ENCODE measurements at places on chromosomes 3 and 15.

DNA sequence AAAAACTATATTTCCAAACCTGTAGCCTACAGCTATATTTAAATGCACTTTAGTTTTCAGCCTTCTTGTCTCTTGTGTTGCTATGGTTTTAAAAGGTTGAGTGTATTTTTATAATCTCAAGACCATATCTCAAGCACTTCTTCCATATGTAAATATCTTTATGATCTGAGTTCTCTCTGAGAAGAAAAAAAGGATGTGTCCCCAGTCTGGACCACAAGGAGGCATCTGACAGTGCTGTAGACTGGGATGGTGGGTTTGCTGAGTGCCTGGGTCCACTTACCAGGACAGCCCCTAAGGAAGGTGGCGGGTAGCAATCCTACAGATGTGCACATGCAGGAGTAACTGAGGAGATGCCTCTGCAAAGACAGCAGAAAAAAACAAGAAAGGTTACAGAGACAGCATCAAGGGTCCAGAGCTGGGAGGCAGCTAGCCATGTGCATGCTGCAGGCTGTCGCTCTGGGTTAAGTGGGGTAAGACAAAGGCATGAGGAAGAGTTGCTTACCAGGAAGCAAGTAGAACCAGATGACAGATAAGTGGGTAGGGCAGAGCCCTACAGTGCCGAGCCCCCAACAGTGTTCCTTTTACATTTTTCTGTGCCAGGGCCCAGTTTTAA, 70.6 kb upstream of the SNRK start:
- no peak for DNase-seq

DNA sequence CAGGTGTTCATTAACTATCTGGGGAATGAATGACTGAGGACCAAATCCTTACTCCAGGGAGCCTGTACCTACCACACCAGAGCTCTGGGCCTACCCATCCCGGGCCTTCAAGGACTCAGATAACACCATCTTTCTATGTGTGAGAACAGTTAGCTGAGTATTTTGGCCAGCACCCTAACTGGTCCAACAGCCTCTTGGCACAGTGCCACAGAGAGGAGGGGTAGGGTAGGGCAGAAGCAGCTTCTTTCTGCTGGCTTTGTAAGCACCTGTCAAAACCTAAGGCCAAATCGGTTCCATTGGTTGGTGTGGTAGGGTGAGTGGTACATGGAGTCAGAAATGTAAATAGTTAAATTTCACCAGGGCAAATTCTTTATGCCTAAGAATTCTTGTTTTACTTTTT, 26.7 kb downstream of the ISL2 start:
- DNase-seq, result no peak

GRCh38 chr3:110327870-110328269, 743.7 kb upstream of the NECTIN3 start:
- peak; percentile 40 for DNase-seq

DNA sequence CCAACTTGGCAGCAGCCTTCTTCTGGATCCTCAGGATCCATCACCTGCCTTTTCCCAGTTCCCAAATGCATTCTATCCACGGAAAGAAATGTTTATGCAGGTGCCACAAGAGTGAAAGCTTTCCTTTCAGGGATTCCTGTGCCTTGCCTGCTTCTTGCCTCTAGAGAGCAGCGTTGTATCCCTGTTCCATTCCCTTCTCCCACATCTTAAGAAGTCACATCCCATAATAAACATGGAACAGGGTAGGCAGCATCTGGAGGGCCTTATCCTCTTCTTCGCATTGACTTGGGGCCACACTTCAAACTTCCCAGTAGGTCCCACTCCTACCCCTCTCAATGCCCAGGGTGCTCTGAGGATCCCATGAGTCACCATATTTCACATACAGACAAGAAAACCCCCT, 72.7 kb upstream of the DCLK3 start:
- DNase-seq, result no peak

GRCh38 chr15:98854496-98854895, 153.1 kb downstream of the PGPEP1L start:
- no peak for DNase-seq

GRCh38 chr3:55824406-55824805, 337.3 kb upstream of the WNT5A start:
- no peak for DNase-seq

- DNase-seq, result no peak
Observed at GRCh38 chr15:60059186-60059585, 55.1 kb downstream of the FOXB1 start.

- DNase-seq, result peak; percentile 34
Observed at GRCh38 chr15:29449136-29449535, 179.5 kb upstream of the NSMCE3 start.

- no peak for DNase-seq
Observed at GRCh38 chr3:152389316-152389934, 120.7 kb downstream of the MBNL1 start.

GRCh38 chr3:54941690-54942362, 14.0 kb upstream of the LRTM1 start:
- DNase-seq, result no peak

GRCh38 chr3:10423171-10423882, 82.1 kb downstream of the ATP2B2 start:
- no peak for DNase-seq

GRCh38 chr3:89440386-89440785, 333.0 kb downstream of the EPHA3 start:
- no peak for DNase-seq

Measured in fibroblast of skin of back (primary cell).